ENCODE measurements at places on chromosomes 16 and 17.

- DNase-seq, result no peak
These were observed 2.5 kb downstream of the SSH2 start for GRCh38 chr17:29927546-29927945.

DNA sequence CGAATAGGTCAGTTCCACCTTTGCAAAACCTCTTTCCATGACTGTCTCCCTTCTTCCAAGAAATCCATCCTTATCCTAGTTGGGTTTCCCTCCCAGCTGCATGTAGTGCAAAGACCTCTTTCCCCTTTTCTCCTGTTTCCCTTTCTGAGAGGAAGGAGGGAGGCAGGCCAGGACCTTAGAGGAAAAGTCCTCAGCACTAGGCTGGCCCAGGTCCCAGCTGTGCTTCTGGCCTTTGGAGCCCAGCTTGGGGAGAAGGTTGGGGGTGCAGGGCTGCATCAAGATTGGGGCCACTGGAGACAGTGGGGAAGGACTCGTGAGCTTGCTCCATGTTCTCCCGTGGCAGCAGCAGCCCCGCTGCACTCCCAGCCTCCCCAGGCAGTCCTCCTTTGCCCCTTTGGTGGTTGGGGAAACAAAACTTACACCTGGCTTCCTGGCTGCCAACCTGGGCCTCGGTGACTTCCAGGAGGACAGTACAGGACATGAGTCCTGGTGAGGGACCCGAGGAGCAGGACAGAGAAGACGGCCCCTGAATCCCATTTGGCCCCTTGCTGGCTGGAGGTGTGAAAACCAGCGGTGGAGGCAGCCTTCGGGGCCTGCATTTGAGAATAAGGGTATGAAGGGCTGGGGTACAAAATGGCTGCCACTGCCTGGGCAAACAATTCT is 481 bp downstream of the HEXIM2 start:
- DNase-seq, result no peak

- DNase-seq, result no peak
These were observed 8.4 kb downstream of the PMP22 start for GRCh38 chr17:15256689-15257088.

DNA sequence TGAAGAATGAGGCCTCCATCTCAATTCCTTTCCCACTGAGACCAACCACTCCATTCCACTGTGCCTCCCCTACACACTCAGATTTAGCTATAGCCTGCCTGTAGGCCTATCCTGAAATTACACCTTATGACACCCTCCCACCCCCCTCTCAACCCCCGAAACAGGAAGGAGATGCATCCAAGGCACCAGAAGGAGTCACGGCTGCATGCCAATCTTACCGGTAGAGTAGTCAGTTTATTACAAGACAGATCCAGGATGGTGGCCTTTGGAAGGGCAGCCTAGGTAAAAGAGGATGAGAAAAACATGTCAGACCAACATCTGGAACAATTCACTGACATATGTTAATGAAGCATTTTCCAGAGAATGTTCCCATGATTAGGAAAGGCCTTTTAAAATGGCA is 2.6 kb downstream of the LRRC59 start:
- no peak for DNase-seq

DNA sequence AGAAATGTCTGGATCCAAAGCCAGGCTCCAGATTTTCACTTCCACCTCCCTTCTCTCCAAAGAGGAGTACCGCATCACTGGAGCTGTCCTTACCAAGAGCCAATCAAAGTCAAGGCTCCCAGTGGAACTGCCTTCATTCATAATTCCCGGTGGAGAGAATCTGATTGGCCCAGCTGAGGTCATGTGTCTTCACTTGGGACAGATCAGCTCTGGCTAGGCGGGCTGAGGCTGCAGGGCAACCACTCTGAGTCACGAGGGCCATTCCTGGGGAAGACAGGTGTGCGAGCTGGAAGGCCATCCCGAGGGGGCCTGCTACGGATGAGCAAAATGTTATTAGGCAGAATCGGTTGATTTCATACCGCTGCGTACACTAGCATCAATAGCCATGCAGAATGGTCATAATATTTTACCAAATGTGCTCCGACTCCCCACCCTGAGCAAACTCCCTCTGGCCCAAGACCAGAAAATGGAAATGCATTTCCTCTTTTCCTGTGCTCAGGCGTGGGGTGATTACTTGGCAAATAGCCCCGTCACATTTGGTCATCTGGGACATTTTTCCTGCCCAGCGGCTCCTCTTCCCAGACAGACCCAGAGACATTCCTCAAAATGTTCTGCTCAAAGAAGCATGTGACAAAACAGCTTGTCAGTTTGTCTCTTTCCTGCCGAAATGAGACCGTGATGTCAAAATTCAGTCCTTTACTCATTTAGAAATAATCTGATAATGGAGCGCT is 111.1 kb downstream of the AIPL1 start:
- DNase-seq, result no peak

GRCh38 chr17:42025936-42026335 is 6.0 kb downstream of the NKIRAS2 start:
- DNase-seq, result no peak

- DNase-seq, result no peak
These were observed 4.8 kb downstream of the CD2BP2 start for GRCh38 chr16:30350134-30350871.

GRCh38 chr17:72380120-72380519 is 259.3 kb downstream of the SOX9 start:
- DNase-seq, result no peak

GRCh38 chr16:79298894-79299799 is 301.4 kb downstream of the MAF start:
- no peak for DNase-seq

GRCh38 chr17:58615768-58616659 is 75.8 kb downstream of the TEX14 start:
- no peak for DNase-seq

- DNase-seq, result no peak
These were observed 79.5 kb upstream of the DOC2B start for GRCh38 chr17:260944-261343.

All from NCI-H1436 treated with DMSO at 0.1 percent for 48 hours (cell line).